ENCODE measurements at places on chromosomes 16 and 17. TPM values are rescaled to one million over a fixed set of nuclear protein-coding genes. Genes with fewer than 3 reads are reported as not detected.

- DNase-seq = peak; percentile 25
Measured at GRCh38 chr16:87809150-87809902, 43.5 kb upstream of the KLHDC4 start.

DNA sequence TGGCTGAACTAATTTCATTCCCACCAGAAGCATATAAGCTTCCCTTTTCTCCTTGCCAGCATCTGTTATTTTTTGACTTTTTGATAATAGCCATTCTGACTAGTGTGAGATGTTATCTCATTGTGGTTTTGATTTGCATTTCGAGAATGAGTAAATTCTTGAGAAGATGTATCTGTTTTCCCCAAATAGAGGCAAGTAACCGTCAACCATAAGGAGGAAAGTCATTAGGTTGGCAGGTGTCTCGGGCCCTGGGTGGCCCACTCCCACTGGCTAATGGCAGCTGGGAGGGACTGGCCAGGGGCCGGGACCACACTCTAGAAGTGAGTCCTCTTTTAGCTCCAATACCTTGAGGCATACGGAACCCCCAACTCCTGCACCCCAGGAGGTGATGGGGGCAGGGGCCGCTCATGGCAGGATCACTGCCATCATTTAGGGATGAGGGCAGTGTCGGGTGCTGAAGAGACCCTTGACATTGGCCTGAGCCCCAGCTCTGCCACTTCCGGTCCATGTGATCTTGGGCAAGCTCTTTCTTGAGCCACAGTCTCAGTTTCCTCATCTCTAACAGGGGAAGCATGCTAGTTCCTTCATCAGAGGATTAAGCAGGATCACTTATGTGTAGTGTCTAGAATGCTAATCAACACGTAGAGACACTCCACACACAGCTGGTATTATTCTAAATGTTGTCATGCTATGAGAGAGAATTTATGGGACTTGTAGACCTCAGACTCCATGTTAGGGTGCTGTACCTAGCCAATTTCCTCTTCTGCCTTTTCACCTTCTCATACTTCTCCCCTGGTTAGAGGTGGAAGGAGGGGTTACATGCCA is 44.3 kb downstream of the RGS9 start:
- no peak for DNase-seq

DNA sequence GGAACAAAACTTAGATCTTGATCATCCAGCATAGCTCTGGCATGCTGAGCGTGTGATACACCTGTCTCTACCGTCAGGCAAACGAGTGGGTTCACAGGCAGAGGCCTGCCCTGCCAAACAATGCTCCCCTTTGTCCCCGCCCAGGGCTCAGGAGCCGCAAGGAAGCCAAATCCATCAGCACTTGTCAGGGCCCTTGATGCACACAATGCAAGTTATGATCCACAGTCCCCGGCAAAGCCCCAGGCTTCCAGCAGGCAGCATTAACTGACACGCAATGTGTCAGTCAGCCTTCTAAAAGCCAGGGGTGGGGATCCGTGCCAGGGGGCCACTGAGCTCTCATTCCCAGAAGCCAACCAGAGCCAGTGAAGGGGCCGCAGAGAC is 460.9 kb downstream of the SLC39A11 start:
- no peak for DNase-seq

KRT28 gene
- total RNA-seq = not detected

GPRC5C gene
- total RNA-seq = not detected

OTOP2 gene
- total RNA-seq = not detected

LHX1 gene
- not detected for total RNA-seq

DHRS7C gene
- not detected for total RNA-seq

- no peak for DNase-seq
Measured at GRCh38 chr16:56428091-56428490, 2.7 kb upstream of the AMFR start.

MT1G gene
- total RNA-seq = 36.2 TPM

DNA sequence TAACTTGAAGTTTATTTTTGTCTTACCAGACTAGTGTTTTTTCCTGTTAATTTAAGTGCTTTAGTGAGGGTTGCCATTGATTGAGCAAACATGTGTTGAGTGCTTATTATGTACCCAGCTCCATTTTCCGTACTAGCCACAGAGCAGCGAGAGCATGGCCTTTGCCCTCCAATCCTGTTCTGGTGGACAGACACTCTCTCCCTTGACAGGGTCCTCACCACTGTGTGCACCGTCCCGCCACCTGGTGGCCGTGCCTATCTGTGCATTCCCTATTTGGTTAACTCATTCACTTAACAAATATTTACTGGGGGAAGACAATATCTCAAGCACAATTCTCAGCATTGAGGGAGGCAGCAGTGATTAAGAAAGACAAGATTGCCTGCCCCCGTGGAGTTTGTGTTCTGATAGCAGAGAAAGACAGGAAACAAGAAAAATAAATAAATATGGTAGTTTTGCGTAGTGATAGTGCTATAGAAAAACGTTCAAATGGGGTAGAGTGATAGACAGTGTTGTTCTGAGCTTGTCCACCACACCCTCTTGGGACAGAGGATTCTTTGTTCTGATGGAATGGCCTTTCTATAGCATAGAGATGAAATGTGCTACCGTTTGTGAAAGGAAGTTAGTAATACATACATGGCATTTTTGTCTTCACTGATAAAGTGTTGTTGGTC is 13.0 kb downstream of the CDH13 start:
- DNase-seq = peak; percentile 71

DNA sequence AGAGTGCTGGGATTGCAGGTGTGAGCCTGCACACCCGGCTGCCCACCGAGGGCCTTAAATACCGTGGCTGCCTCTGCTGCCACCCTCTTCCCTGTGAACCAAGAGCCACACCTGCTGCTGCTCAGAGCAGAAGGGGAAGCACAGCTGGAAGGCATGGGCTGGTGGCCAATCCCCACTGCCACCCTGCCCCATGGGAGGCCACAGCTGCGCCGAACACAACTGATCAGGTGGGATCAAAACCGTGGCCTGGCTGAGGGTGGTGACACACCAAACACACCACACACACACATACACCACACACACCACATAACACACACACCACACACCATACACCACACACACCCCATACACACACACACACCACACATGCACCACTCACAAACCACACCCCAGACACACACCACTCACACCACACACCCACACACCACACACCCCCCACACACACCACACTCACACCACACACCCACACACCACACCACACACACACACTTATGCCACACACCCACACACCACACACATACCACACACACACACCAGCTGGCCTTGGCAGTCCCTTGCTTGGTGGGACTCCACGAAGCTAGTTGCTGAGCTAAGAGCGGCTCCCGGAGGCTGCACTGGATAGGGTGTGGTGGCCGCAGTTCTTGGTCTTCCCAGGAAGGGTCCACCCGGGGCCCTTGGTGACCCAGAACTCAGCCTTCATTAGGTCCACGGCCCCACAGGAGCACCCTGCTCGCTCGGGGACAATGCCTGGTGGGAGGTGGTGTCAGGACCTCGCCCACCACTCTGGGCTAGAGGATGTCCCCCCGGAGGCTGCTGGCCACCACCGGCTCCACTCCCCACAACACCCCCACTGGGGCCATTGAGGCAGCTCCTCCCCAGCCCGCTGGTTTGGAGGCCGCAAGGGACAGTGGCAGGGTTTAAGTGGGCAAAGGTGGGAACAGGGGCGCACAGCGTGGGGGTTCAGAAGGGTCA is 14.9 kb downstream of the CEP131 start:
- no peak for DNase-seq

ACD gene
- total RNA-seq = 51.4 TPM

C17orf113 gene
- 0.24 TPM for total RNA-seq

- DNase-seq = no peak
Measured at GRCh38 chr16:57203451-57203850, 17.3 kb downstream of the RSPRY1 start.

DNA sequence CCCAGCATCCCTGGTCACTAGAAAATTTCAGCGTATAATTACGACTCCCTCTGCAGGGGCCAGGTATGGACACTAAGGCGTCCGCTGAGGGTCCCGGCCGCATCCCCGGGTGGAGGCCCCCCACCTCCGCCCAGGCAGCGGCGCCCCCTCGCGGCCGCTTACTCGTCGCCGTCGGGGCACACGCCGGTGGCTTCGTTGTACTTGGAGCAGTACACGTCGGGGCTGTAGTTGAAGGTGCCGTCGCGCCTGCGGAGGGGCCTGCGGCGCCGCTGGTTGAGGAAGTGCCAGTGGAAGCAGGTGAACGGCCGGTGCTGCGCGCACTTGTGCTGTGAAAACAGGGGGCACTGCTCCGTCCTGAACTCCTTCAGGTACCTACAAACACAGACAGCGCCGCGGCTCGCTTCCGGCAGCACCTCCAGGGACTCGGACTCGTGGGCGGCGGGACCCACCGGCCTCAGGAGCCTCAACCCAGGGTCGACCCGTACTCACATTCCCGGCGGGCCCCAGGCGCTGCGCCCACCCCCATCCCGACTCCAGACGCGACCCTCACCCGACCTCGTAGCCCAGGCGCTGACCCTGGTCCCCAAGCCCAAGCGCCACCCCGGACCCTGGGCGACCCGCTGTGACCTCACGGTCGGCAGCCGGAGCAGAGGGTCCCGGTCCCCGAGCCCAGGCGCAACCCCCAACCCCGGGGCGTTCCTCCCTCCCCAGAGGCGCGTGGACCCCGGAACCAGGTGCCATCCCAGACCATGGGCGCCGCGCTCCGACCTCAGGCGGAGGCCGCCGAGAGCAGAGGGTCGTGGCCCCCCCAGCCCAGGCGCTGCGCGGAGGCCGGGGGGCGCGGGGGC is 596 bp downstream of the UNKL start:
- peak; percentile 79 for DNase-seq

DNA sequence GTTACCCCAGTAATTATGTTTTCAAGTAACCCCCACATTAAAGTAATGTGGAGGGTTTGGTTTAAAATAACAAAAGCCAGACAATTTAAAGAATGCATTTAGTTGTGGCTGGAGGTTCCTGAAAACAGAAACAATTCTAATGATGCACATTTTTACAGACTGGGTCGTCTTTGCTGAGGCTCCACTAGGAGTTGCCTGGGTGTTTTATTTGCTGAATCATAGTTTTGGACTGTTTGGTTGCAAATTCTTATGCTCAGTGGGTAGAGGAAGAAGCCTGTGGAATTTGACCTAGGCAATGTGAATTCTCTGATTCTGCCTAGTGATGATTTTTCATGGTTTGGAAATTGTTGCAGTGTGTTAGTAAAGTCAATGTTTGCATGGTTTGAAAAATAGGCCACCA is 16.3 kb downstream of the SHISA9 start:
- no peak for DNase-seq

DNA sequence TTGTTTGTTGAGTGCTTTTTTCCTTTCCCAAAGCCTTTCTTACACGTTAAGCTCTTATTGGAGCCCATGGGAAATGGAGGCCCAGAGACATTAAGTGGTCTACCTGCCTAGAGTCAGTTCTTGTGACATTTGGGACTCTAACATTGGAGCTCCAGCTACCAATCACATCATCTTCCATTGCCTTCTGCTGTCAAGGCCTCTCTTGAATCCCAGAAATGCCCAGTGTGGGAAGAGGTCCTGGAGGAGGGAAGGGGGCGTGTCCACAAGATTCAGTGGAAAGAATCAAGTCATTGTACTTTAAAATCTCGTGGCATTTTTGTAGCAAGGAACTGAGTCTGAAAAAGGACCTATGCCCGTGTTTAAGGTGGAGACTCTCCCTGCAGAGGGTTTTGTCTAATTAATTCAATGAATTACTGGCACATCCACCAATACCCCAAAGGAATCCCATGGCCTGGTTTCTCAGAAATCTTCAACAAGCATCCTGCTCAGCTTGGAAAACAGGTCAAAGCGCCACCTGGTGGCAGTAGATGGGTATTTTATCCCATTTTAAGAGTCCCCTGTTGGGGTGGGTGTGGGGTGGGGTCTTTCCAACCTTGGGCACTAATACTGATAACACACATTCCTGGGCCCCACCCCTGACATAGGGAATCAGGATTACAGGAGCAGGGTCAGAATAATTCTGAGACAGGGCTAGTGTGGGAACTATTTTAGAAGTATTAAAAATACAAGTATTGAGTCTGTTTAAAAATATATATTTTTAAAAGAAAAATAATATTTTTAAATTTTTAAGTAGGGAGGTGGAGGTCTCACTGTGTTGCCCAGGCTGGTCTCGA is 24.6 kb downstream of the GPT2 start:
- DNase-seq = peak; percentile 68

All from activated CD8-positive, alpha-beta T cell treated with anti-CD3 and anti-CD28 coated beads, Interleukin-2, amount 10 ng/mL, durations not matched to agents 7 days and 5 days (primary cell).